ENCODE measurements at places on chromosomes 3 and 15.

- no peak for DNase-seq
Measured at GRCh38 chr3:29140666-29141065, 140.2 kb upstream of the RBMS3 start.

DNA sequence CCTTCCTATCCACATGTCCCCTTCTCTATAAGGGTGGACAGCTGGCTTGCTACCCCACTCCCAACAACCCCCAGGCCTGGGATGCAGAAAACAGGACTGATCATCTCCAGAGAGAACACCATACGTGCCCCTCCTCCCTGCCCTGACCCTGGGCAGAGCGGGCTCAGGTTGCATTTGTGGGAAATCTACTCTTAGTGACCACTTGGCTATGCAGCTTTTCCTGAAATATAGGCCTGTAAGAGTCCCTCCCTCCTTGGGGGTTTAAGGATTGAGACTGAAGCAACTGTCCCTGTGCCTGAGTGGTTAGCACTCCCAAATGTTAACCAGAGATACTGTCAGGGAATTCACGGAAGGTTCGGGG, 11.7 kb downstream of the SH2D7 start:
- no peak for DNase-seq

DNA sequence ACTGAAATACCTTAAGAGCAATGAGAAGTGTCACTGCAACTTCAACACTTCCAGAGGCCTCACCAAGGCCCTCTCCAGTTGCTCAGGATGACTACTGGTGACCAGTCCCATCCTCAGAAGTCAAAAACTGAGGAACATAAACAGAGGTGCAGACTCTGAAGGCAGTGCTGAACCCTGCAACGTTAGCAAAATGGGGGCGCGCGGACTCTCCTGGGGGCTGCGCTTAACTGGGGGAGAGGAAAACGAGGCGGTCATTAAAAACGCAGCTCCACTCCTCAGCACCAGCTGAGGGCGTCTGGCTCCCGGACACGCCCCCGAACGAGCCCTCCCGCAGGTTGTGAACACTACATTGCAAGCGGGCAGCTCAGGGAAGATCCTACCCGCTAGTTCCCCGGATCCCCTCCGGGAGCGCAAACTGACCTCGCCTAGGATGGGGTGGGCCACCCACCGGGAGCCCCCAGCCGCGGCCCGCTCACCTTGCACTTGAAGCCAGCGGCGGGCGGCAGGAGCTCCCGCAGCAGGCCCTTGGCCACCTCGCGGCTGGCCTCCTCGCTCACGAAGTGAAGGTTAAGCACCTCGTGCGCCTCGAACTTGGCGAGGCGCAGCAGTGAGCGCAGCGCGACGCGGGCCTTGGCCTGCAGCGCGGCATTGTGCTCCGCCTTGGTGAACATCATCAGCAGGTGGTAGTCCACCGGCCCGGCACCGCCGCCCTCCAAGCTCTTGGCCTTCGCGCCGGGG, 711 bp downstream of the XXYLT1 start:
- peak; percentile 29 for DNase-seq

- DNase-seq = no peak
Measured at GRCh38 chr15:79970181-79970580, 815 bp downstream of the BCL2A1 start.

DNA sequence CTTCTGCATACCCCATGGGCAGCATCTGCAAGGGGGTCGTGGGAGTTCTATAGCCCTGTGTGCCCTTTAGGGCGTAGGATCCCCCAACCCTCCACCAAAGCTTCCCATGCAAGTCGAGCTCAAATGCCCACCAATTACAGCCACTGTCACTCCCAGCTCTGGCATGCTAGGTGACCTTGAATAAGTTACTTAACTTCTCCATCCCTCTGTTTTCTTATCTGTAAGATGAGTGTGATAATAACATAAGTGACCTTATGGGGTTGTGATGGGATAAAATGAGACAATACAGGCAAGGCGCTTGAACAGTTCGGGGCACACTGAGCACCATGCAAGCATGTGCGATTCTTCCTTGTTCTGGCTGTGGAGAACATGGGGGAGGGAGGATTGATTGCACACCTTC, 74.8 kb upstream of the POMGNT2 start:
- no peak for DNase-seq

- DNase-seq = no peak
Measured at GRCh38 chr3:116322750-116323375, 122.4 kb downstream of the LSAMP start.

GRCh38 chr3:133574260-133574881, 885 bp downstream of the CDV3 start:
- peak; percentile 82 for DNase-seq

DNA sequence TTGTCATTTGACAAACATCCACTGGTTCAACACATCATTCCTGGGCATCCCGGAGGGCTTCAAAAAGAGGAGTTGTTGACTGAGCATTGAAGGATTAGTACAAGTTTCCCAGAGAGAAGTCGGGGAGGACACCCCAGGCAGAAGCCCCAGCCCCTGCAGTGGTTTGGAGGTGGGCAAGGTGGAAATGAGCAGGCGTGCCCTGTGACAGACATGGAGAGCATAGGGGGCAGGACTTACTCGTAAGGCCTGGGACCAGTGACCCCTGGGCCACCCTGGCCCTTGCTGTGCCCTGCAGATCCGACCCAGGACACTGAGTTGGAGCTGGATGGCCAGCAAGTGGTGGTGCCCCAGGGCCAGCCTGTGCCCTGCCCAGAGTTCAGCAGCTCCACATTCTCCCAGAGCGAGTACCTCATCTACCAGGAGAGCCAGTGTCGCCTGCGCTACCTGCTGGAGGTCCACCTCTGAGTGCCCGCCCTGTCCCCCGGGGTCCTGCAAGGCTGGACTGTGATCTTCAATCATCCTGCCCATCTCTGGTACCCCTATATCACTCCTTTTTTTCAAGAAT, 5.9 kb downstream of the PARP3 start:
- DNase-seq = no peak

DNA sequence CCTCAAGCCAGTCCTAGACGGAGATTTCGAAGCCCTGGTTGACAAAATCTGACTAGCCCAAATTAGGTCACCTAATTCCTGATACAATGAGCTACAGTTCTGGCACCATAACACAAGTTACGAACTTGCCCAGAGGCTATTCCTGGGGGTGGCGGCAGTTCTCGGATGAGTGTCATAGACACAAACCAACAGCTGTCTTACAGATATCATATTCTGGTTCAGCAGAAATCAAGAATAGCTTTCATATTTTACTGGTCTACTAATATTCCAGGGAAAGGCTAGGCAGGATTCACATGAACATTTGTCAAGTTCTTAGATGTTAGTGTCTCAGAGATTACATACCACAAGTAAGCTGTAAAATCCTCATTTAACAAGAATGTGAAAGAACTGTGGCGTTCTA, 8.8 kb downstream of the ANAPC13 start:
- DNase-seq = no peak

GRCh38 chr15:99407716-99408115, 156.4 kb downstream of the LRRC28 start:
- no peak for DNase-seq

GRCh38 chr3:16174976-16175901, 759 bp downstream of the GALNT15 start:
- DNase-seq = peak; percentile 26

- no peak for DNase-seq
Measured at GRCh38 chr3:79183496-79183895, 584.3 kb downstream of the ROBO1 start.

- DNase-seq = no peak
Measured at GRCh38 chr3:180188512-180189309, 152.0 kb upstream of the PEX5L start.

GRCh38 chr3:127320529-127321121, 32.8 kb upstream of the PRR20G start:
- DNase-seq = no peak

DNA sequence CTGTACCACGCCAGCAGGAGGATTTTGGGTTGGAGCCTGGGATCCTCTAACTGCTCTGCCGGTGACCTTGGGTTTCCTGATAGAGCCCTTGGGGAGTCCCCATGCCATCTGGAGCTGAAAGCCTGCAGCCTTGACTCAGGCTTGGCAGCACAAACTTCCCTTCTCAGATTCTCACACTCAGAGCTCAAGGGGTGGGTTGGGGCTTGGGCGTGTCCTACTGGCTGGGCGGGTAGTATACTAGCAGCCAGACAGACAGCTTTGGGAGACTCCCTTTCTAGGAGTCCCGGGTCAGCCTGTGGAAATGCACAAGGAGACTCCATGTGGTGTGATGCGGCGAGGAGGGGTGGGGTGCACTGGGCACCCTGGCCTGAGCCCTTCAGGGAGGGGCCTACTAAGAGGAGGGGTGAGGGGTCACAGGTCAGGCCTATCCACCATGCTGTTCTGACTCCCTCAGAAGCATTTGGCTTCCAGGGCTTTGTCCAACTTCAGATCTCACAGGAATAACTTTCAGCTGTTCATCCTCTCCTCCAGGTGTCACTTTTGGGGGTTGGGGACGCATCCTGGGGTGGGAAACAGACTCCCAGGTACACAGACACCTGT, 21.6 kb upstream of the PLXNA1 start:
- peak; percentile 97 for DNase-seq

DNA sequence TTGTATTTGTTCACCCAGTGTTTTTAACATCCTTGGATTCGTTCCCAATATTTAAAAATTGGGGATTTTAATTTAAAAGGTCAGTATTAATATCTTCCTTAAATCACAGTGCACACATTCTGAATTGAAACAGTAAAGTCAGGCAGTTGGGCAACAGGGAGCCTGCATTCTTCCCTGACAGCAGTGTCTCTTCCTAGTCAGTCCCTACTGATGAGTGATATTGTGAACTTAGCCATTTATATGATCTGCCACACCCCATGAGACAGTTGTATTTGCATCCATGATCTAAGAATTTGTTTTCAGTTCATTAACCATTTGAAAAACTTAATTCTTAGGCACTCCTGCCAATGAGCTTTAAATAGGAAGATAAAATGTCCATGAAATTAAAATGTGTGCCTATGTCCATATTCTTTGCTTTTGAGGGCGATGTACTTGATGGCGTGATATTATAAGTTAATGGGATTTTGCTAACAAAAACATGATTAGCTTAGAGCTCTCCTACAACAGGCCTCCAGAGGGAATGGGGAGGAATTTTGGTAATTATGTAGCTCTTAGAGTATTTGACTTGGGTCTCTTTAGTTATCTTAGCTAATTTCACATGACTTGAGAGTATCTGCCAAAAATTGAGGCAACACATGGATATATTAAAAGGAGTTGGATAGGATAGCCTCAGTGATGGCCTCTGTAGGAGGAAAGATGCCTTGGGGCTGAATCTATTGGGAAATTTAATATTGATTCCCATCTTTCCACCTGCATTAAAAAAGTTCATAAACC, 219.3 kb downstream of the PTPRG start:
- DNase-seq = no peak

- DNase-seq = no peak
Measured at GRCh38 chr3:114175204-114175987, 3.5 kb downstream of the DRD3 start.

DNA sequence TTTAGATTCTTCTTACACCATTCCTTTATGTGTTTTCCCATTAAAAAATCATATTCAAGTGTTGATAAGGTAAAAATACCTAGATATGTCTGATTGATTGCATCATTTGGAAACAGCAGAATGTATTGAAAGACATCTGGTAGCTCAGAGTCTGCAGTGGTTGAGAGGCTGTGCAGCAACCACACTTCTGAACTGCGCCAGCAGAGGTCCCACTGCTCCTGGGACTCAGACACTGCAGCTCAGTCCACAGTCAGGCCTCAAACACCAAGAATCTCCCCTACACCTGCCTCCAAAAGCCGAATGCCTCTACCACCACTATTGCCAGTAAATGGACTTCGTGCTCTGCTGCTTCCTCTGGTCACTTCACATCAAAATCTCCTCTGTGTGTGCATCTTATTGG, 176.9 kb upstream of the LMCD1 start:
- DNase-seq = peak; percentile 50

DNA sequence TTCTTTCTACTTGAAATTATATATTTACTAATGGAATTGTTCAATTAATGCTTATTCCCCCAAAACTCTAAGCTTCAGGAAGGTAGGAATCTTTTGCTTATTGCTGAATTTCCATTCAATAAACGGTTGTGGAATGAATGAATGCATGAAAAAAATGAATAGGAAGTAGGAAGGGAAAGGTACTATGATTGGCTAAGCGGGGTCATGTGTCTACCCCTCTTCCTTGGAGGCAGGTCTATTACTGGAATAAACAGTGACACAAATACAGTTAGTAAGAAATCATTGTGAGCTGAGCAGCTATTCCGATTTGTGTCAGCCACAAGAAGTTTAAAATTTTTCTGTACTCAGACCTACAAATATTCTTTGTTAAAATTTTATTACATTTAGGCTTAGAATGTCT, 10.5 kb upstream of the TRA2B start:
- no peak for DNase-seq

DNA sequence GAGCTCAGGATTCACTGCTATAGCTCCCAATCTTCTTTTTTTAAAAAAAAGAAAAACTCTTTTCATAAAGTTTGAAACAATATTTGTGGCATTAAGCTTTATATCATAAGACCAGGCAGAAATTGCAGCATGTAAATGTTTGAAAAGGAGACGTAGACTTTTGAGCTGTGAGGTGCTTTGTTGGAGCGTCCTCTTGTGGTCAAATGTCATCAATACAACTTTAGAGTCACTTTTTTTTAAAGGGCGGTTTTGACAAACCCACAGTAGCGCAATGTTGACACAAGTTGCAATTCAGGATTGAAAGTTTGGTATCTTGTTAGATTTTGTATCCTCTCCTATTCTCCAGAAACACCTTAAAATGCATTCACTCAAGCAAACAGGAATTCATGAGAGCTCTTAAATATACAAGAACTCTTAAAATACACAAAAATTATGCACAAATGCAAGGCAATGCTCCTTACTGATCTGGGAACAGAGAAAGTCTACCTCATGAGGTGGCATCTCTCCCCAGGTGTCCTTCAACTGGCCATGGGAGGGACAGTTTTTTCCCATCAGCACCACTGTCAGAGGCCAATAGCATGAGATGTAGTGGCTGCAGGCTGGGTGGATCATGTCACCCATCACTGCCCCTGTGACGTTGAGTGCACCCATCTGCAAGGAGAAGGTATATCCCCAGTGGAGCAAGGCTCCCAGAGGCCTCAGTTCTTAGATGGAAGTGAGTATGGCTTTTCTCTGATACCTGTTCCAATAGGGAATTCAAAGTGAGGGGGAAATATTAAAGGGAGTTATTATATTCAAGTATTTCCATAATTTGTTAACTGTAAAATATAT, 70.7 kb downstream of the ANXA2 start:
- DNase-seq = peak; percentile 60

DNA sequence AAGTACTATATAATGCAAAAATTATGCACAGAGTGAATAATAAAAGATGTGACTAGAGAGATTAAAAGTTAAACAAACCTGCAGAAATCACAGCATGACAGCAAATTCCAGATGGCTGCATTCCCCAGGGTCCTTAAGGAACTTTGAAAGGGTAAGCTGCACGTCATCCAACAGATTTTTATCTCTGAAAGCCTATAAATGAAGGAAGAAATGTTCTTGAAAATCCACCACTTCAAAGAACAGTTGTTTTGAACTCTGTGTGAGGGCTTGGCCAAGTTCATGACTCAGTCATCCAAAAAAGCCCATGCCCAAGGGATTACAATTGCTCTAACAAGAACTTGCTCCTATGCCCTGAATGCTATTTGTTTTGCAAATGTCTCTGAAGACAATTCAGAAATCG, 603.6 kb downstream of the PLOD2 start:
- peak; percentile 68 for DNase-seq

All from fibroblast of mammary gland (primary cell).